ENCODE measurements at places on chromosomes 2 and 18.

GRCh38 chr2:148876202-148876594, 1.2 kb downstream of the KIF5C start:
- peak overlapping the region; percentile 73 for H3K4me3 ChIP-seq
- H3K36me3 ChIP-seq, result no peaks in the 10 kb centered on the region
- peaks cover 3% of the 10 kb centered on the region for H3K27me3 ChIP-seq
- H3K27ac ChIP-seq, result no peak overlapping the region

DNA sequence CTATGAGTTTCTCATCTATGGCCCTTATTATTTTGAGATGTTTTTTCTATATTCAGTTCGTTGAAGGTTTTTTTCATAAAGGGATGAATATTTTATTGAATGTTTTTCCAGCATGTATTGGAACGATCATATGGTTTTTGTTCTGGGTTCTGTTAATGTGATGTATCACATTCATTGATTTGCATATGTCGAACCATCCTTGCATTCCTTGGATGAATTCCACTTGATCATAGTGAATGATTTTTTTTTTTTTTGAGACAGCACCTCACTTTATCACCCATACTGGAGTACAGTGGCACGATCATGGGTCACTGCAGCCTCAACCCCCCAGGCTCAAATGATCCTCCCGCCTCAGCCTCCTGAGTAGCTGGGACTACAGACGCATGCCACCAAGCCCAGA, 5.5 kb upstream of the NEMP2 start:
- DNase-seq, result no peak
- no peaks in the 10 kb centered on the region for H3K36me3 ChIP-seq
- H3K4me1 ChIP-seq, result no peaks in the 10 kb centered on the region
- H3K4me3 ChIP-seq, result no peak overlapping the region
- no peak overlapping the region for H3K27ac ChIP-seq
- H3K27me3 ChIP-seq, result no peaks in the 10 kb centered on the region

DNA sequence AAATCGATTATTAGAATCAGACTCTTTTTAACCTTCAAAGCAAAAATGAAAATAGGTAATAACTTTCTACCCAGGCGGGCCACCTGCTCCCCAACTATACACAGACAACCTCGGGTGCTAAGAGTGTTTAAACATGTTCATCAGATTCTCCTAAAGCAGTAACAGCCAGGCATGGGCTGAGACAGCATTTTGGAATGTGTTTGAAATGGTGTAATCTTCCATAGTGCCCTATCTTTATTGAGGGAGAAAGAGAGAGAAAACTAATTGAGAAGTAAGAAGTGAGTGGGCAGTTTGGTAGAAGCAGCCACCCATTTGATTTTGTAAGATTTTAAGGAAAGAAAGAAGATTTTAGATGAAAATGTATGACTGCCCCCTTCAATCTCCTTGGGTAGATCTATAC, 196.1 kb upstream of the CTAGE1 start:
- H3K27ac ChIP-seq, result no peak overlapping the region
- H3K4me3 ChIP-seq, result no peak overlapping the region
- peaks cover 12% of the 10 kb centered on the region for H3K4me1 ChIP-seq
- no peaks in the 10 kb centered on the region for H3K27me3 ChIP-seq
- H3K36me3 ChIP-seq, result no peaks in the 10 kb centered on the region
- no peak for DNase-seq

GRCh38 chr2:64359892-64360657, 93.9 kb upstream of the LGALSL start:
- no peaks in the 10 kb centered on the region for H3K4me1 ChIP-seq
- DNase-seq, result peak; percentile 90
- H3K4me3 ChIP-seq, result no peak overlapping the region
- H3K27ac ChIP-seq, result peak overlapping the region; percentile 78
- no peaks in the 10 kb centered on the region for H3K36me3 ChIP-seq

DNA sequence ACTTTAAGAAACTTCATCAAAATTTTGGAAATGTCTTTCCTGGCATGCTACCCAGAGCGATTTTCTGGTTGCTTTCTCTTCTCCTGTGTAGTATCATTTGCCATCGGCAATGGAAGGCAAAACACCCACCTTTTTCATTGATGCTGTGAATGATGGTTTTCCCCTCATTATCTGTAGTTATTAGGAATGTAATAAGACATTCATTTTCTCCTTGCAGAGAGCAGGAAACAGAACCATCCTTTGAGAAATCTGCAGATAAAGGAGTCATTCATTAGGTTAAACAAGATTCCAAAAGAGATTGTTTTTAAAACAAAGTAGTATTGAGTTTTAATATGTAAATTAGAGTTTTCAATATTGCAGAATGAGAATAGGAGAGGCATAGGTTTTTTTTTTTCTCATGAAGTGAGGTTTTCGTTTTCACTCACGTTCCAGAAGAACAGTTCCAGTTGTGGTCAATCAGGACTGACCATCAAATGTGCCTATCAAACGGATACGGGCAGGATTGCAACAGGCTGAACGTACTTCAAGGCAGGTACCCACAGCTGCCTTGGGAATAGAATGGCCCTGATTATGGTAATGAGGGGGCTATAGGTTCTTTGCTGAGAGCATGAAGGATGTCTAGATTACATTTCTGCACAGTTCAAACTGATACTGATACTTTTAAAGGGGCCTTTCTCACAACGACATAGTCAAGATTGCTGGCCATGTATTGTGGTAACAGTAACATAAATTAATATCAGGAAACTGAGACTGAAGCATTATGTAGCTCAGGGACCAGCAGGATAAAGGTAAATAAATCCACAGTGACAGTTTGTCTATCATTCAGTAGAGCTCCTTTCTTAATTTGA, 49.8 kb upstream of the PLA2R1 start:
- H3K27me3 ChIP-seq, result no peaks in the 10 kb centered on the region
- no peaks in the 10 kb centered on the region for H3K36me3 ChIP-seq
- H3K4me1 ChIP-seq, result no peaks in the 10 kb centered on the region
- H3K4me3 ChIP-seq, result no peak overlapping the region
- no peak overlapping the region for H3K27ac ChIP-seq
- no peak for DNase-seq

GRCh38 chr18:72672364-72673184, 128.4 kb upstream of the CBLN2 start:
- no peak for DNase-seq
- H3K36me3 ChIP-seq, result no peaks in the 10 kb centered on the region
- no peaks in the 10 kb centered on the region for H3K4me1 ChIP-seq
- H3K27me3 ChIP-seq, result no peaks in the 10 kb centered on the region
